Hematopoietic multipotent progenitor cell (in vitro differentiated cells): ENCODE measurements at places on chromosomes 7 and 10.

- DNase-seq, result no peak
These were observed 16.5 kb upstream of the GPR22 start for GRCh38 chr7:107453388-107453787.

GRCh38 chr10:60334991-60335390, 54.7 kb downstream of the ANK3 start:
- DNase-seq, result no peak

DNA sequence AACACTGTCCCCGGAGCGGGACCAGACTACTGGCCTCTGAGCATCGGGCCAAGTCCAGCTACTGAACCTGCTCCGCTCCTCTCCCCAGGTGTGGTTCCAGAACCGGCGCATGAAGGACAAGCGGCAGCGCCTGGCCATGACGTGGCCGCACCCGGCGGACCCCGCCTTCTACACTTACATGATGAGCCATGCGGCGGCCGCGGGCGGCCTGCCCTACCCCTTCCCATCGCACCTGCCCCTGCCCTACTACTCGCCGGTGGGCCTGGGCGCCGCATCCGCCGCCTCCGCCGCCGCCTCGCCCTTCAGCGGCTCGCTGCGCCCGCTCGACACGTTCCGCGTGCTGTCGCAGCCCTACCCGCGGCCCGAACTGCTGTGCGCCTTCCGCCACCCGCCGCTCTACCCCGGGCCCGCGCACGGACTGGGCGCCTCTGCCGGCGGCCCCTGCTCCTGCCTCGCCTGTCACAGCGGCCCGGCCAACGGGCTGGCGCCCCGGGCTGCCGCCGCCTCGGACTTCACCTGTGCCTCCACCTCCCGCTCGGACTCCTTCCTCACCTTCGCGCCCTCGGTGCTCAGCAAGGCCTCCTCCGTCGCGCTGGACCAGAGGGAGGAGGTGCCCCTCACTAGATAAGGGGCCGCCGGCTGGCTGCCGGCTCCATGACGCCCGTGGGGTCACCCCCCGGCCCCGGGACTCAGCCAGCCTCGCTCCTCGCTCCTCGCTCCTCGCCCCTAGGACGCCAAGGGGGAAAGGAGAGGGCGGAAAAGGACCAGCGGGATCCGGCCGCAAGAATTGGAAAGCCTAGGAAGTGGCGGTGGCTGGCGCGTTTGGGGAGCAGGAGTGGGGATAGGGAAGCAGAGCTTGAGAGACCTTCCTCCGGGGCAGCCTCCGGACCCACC, 3.4 kb downstream of the EVX1 start:
- DNase-seq, result no peak

DNA sequence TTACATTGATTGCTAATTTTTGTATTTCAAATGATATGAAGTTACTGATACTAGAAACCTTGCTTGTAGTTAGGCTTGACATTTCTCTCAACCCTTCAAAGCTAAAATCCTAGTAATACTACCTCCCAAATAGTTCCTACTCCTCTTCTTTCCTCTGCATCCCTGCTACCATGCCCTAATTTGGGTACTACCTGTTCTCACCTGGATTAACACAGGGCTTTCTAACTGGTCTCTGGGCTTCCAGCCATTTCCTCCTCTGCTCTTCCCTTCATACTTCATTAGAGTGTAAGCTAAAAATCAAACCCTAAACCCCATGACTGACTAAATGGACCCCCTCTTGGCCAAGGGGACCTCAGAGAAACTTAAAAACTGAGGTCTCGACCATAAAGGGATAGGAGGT, 112.4 kb downstream of the CHCHD3 start:
- DNase-seq, result no peak

DNA sequence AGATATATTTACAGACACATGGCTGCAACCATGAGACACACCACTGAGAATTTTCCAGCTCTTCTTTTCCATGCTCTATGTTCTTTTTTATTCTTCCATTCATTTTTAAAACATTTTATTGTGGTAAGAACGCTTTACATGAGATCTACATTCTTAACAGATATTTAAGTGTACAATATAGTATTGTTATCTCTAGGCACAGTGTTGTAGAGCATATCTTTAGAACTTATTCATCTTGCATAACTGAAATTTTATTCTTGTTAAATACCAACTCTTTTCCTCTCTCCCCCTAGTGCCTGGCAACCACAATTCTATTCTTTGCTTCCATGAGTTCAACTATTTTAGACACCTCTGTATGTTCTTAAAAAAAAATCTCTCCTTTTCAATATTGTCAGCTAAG, 67.1 kb upstream of the HABP2 start:
- no peak for DNase-seq

- DNase-seq, result no peak
These were observed 20.1 kb upstream of the MDFIC start for GRCh38 chr7:114901771-114902170.

DNA sequence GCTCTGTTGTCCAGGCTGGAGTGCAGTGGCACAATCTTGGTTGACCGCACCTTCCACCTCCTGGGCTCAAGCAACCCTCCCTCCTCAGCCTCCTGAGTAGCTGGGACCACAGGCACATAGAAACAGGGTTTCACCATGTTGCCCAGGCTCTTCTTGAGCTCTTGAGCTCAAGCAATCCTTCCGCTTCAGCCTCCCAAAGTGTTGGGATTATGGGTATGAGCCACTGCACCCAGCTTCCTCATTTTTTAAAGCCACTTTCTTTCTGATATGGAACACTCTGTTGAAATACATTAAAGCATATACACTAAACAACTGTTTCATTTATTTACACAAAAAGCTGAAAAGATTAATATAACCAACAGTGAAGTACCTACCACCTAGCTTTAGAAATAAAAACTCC, 117.2 kb downstream of the CLEC2L start:
- DNase-seq, result no peak

- no peak for DNase-seq
These were observed 7.0 kb upstream of the CYP2C18 start for GRCh38 chr10:94676496-94676895.

DNA sequence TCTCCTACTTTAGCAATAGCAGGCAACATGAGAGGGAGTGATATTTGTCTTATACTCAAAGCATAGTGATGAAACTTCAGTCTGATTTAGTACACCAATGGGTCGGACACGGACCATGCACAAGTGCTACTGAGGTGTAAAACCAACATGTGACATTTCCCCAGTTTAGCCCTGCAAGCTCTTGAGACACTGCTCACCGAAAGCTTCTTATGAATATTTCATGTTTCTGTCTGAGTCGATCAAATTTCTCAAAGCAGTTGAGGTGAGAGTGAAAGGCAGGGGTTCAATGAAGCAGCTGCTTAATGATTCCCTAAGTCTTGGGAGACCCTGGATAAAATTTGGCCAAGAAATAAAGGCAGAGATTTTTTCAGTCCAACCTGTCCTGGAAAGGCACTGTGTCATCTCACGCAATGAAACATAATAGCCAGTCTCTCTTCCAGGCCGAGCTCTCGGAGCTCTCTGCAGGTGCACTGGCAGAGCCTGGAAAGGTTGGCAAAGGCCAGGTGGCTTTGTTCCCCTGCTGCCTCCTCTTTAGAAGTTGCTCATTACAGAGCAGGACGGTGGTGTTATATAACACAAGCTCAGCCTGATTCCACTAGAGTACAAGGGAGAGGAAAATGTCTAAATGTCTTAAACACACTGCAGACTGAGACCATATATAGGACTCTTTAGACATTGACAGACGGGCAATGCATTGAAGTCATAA, 33.9 kb upstream of the XPNPEP1 start:
- no peak for DNase-seq

- DNase-seq, result no peak
These were observed at the start of gene OR2F1 for GRCh38 chr7:143954544-143954943. Gene OR2F1, plus strand, starts transcription at chr7:143954844. Its CDS starts 5,127 bp downstream, at chr7:143959971.

DNA sequence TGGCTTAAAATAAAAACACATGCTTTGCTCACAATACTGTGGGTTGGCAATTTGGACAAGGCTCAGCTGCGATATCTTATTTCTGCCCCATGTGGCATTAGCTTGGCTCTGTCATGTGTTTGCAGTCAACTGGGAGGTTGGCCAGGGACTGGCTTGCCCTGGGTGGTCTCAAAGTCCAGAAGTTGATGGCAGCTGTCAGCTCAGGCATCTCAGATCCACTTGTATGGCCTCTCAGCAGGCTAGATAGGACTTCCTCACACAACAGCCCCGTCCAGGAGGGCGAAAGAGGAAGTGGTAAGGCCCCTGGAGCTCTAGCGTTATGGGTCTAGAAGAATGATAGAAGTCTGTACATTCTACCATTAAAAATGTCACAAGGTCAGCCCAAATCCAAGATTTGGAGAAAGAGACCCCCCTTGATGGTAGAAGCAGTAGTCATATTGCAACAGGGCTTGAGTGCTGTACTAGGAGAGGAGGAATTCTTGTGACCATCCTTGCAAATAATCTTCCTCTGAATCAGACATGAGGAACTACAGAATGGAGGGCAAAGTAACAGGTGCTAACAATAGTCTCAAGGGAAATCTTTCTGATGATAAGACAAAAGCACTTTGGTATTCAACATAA, 166.2 kb downstream of the FAM107B start:
- DNase-seq, result peak; percentile 56

DNA sequence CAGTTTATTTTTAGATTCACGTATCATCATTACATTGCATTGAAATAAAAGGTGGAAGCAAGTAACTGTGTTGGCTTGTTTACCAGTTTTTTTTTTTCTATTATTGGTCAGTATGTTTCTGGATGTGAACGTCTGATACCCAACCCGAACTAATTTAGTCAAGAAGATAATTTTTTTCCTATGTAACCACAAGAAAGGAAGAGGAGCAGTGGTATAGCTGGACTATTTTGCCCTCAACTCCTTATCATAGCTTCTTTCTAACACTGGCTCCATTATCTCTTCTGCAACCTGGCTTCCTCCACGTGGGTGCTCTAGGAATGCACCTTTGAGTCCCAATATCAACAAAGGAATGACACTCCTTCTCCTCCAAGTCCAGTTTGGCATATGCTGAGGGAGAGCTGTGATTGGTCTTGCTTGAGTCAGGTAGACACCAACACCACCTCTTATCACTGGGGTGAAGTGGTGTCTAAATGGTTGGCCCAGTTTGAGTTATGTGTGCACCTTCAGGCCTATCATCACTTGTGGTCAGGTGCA, 29.4 kb downstream of the OR9A2 start:
- DNase-seq, result no peak

DNA sequence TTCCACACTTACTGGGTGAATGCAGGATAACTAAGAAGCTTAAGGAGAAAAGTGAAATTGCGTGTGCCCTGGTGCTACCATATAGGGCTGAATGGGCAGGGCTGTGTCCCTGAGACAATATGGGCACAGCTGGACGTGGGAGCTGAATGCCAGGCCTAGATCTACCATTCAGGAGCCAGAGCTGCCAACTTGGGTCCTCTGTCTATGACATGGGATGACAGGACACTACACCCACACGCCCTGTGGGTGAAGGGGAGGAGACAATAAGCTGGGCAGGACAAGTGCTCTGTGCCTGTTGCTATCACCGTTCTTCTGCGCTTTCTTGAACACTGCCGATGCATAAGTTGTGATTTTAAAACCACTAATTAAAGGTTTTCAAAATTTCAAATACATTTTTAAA, 293.9 kb downstream of the TNS3 start:
- DNase-seq, result no peak

- no peak for DNase-seq
These were observed 331.3 kb downstream of the PLXNA4 start for GRCh38 chr7:132244903-132245480.

DNA sequence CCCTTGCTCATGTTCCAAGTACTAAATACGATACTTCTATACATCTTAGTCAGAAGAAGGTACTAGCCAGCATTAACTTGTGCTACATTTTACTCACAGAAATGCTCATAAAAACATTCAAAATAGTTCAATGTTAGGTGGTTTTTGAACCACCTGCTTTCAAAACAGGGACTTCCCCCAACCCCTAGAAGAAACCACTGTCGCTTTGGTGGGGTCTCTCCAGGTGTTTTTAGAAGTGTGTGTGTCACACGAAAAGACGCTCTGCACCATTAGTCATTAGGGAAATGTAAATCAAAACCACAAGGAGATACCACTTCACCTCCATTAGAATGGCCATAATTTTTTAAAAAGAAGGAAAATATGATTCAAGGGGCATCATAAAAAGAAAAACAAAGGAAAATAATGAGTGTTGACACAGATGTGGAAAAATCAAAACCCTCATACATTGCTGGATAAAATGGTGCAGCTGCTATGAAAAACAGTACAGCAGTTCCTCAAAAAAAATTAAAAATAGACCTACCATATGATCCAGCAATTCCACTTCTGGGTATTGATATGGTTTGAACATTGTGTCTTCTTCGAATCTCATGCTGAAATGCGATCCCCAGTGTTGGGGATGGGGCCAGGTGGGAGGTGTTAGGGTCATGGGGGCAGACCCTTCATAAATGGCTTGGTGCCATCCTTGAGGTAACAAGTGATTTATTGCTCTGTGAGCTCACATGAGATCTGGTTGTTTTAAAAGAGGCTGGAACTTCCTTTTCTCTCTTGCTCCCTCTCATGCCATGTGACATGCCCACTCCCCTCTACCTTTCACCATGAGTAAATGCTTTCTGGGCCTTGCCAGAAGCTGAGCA, 74.2 kb downstream of the MALSU1 start:
- peak; percentile 78 for DNase-seq

GRCh38 chr7:35446091-35446490, 192.2 kb upstream of the TBX20 start:
- DNase-seq, result no peak

DNA sequence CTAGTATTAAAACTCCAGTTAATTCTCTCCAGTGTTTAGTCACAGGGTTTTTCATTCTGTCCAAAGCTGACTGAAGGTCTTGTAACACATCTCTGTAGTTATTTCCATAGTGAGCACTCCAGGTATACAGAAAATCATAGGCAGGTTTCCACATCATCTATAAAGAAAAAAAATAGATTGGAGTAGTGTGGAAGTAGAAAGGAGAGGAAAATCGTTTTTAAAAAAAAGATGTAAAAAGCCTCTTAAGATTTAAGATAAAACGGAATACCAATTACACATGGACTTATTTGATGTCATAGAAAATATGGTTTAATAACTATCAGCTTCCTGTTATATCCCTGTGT, 76.2 kb downstream of the MACC1 start:
- no peak for DNase-seq
